ENCODE measurements at places on chromosomes 13 and 19.

GRCh38 chr19:308471-309205 is 17.4 kb upstream of the PLPP2 start:
- H3K4me3 ChIP-seq, result no peak overlapping the region
- H3K27me3 ChIP-seq, result no peaks in the 10 kb centered on the region
- H3K4me1 ChIP-seq, result no peaks in the 10 kb centered on the region
- no peak for DNase-seq
- peaks cover 31% of the 10 kb centered on the region for H3K36me3 ChIP-seq
- no peak overlapping the region for H3K27ac ChIP-seq

DNA sequence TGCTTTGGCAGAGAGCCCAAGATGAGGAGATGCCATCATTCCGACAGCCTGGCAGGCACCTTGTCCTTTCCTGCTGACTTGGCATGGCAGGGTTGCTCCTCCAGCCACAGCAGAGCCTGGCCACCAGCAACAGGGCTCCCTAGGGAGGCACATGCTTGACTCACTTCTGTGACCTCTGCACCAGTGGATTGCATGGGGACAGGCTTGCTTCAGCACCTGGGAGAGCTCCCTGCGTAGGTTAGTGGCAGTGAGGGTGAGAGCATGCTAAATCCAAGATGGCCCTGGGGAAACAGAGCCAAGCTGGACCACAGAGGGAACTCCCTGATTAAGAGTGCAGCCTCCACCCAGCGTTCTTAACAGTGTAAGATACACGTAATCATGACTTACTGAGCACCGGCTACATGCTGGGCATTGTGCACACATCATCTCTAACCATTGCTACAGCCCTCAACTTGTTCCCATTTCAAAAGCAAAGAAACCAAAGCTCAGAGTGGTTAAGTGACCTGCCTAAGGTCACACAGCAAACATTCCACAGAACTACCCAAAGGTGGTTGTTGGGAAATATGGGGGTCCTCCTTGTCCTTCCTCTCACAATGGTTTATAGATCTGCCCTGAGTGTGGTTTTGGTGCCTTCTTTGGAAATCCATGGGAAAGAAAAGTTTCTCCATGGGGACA is 116.6 kb upstream of the UQCRFS1 start:
- H3K4me1 ChIP-seq, result no peaks in the 10 kb centered on the region
- no peak overlapping the region for H3K4me3 ChIP-seq
- H3K36me3 ChIP-seq, result no peaks in the 10 kb centered on the region
- DNase-seq, result no peak
- H3K27ac ChIP-seq, result no peak overlapping the region

GRCh38 chr19:29796173-29796573 is 15.6 kb upstream of the CCNE1 start:
- no peak for DNase-seq
- no peaks in the 10 kb centered on the region for H3K4me1 ChIP-seq
- no peaks in the 10 kb centered on the region for H3K36me3 ChIP-seq
- H3K27ac ChIP-seq, result no peak overlapping the region
- no peaks in the 10 kb centered on the region for H3K27me3 ChIP-seq
- H3K4me3 ChIP-seq, result no peak overlapping the region

- H3K36me3 ChIP-seq, result no peaks in the 10 kb centered on the region
- DNase-seq, result no peak
- no peak overlapping the region for H3K4me3 ChIP-seq
- no peaks in the 10 kb centered on the region for H3K27me3 ChIP-seq
- H3K27ac ChIP-seq, result no peak overlapping the region
Observed at GRCh38 chr13:79222427-79223205, 183.4 kb downstream of the RBM26 start.

GRCh38 chr13:63636316-63636993 is 2220.8 kb upstream of the PCDH20 start:
- no peak for DNase-seq
- H3K27me3 ChIP-seq, result no peaks in the 10 kb centered on the region
- H3K36me3 ChIP-seq, result no peaks in the 10 kb centered on the region

GRCh38 chr19:870963-871401 is 11.5 kb downstream of the CFD start:
- H3K36me3 ChIP-seq, result peaks cover 18% of the 10 kb centered on the region
- H3K27me3 ChIP-seq, result no peaks in the 10 kb centered on the region
- H3K4me3 ChIP-seq, result no peak overlapping the region
- H3K27ac ChIP-seq, result no peak overlapping the region

All from natural killer cell (primary cell).